AG04450 (cell line): ENCODE measurements at places on chromosomes 4 and X. TPM values are rescaled to one million over a fixed set of nuclear protein-coding genes. Genes with fewer than 3 reads are reported as not detected.

The PABPC1L2B gene
- not detected in 2 replicates for polyA plus RNA-seq

The HPRT1 gene
- polyA plus RNA-seq: 25.5 and 32.8 TPM in 2 replicates

The MAMLD1 gene
- polyA plus RNA-seq: 3.7 and 5.3 TPM in 2 replicates

The STOX2 gene
- 2.4 and 3.4 TPM in 2 replicates for polyA plus RNA-seq

The PDGFC gene
- polyA plus RNA-seq: 66.8 and 72.7 TPM in 2 replicates

The CNGA1 gene
- polyA plus RNA-seq: not detected in 2 replicates
